ENCODE measurements at places on chromosomes 1 and 21.
A peak's percentile ranks its signal among the peaks of the same experiment; 100 is the strongest.

- no peak for DNase-seq
Measured at GRCh38 chr1:40844887-40845878, 17.0 kb downstream of the CITED4 start.

DNA sequence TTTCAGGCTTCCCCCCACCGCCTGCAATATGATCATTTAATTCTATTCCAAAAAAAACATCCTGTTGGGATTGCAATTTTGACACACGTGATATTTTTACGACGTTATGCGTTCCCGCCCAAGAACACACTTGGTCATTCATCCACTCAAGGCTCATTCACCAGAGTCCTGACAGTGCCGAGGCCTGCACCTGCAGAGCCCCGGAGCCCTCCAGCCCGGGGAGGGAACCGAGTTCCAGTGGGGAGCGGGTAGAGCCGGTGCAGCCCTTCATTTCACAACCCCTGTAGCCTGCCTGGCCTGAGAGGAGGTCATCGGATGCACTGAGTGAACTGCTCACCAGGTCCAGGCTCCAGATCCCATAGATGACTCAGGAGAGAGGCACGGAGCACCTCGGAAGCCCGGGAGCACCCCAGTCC lies 156.0 kb upstream of the BACE2 start:
- no peak for DNase-seq

GRCh38 chr1:183209533-183210158 lies 23.6 kb downstream of the LAMC2 start:
- DNase-seq = no peak

GRCh38 chr1:208418667-208419066 lies 174.5 kb upstream of the PLXNA2 start:
- DNase-seq = no peak

- DNase-seq = no peak
Measured at GRCh38 chr1:9340172-9340854, 47.6 kb downstream of the SPSB1 start.

GRCh38 chr1:14975119-14975518 lies 178.4 kb upstream of the TMEM51 start:
- DNase-seq = no peak

DNA sequence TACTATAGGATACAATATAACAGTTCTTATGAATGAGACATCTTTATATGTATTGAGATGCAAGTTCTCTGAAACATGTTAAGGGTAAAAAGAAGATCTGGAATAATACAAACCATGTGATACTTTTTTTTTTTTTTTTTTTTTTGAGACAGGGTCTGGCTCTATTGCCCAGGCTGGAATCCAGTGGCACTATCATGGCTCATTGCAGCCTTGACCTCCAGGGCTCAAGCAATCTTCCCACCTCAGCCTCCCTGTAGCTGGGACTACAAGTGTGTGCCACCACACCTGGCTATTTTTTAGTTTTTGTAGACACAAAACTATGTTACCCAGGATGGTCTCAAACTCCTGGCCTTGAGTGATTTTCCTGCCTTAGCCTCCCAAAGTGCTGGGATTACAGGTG lies 22.1 kb upstream of the MCL1 start:
- no peak for DNase-seq

- no peak for DNase-seq
Measured at GRCh38 chr1:2930913-2931723, 90.1 kb upstream of the ACTRT2 start.

DNA sequence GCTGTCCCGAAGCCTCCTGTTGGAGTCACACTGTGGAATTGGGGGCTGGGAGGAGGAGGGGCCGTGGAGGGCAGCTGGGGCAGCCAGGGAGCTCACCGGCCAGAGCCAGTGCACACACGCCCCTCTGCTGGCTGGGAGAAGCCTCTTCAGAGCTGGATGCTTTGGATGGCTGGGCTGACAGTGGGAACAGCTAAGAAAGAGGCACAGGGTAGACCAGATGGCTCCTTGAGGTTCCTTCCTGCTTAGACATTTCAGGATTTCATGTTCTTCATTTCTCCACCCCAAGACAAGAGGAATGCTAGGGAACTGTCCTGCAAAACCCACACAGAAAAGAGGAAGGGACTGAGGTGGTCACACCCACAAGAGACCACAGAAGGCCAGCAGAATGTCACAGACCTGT lies 254.8 kb upstream of the VAMP3 start:
- DNase-seq = no peak

DNA sequence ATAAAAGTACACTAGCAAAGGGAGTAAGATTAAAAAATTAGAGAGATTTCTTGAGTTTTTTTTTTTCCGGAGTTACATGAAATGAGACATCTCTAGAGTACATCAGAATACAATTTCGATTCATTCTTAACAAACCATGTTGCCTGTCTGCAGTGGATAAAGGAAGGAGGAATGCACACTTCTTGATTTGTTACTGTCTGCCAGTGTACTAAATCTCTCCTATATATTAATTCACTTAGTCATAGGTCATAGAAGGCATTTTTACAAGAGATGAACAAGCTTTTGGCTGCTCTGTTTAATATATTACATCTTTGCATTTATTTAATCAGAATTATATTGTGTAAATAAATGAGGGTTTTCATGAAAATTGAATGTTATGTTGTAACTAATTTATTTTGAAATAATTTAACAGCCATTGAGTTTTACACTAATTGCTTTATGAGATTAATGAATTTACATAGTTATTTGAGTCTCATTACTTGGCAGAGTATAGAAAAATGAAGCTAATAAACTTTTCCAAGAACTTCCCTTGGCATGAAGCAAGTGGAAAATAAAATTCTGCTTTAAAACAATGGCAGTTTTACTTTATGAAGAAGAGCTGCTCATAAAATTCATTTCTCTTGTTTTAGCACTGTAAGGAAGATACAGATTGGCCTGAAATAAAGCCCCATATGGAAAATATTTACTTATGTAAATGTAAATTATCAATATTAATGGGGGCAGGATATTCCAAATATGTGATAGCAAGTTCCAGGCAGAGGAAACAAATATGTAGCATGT lies 1284.7 kb downstream of the BRINP3 start:
- DNase-seq = no peak

GRCh38 chr1:98405581-98406074 lies 255.9 kb upstream of the SNX7 start:
- DNase-seq = no peak

- DNase-seq = no peak
Measured at GRCh38 chr1:247908766-247909165, 11.3 kb upstream of the OR2T8 start.

DNA sequence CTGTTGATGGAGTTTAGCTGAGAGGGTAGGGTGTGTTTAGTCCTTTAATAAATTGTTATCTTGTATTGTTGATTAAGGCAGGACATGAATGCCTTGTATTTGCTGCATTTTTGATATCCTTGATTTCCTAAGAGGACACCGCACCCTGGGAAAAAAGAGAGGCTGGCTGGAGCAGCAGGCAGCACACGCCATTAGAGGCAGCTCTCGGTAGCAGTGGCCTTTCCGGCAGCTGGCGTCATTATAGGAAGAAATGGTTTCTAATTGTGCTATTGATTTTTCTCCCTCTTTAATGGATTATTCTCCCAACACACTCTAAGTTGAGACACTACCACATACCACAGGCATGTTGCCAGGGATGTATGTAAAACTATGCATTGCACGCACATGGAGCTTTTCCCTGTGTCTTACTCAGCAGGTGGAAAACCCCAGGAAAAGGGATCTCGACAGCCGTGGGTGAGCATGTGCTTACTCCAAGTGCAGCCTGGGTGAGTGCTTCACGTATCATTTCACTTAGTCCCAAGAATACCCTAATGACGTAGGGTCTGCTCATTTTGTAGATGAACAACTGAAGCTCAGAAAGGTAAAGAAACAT lies 440.4 kb upstream of the RUNX1 start:
- DNase-seq = no peak

- DNase-seq = peak; percentile 55
Measured at GRCh38 chr21:32712043-32712442, 15.8 kb downstream of the SYNJ1 start.

Measured in activated CD4-positive, alpha-beta memory T cell treated with anti-CD3 and anti-CD28 coated beads, Interleukin-2, amount 10 ng/mL, durations not matched to agents 7 days and 5 days (primary cell).